ENCODE measurements at places on chromosomes 12 and 14.

DNA sequence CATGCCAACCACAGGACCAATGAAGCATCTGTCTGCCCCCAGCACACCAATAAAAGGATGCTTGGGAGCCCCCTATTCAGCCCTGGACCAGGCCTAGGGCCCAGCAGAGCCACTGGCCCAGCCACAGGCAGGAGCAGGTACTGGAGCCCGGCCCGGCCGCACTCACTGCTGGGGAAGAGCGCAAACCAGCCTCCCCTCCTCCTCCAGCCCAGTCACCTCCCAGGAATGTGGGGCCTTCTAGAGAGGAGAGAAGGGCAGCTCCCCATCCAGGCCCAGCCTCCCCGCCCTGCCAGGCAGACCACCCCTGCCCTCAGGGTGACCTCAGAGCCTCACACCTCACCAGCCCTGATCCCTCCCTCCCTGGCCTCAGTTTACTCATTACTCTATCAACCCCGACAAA, 56.2 kb downstream of the CCNK start:
- no peak for DNase-seq

- DNase-seq: no peak
These were observed 195.5 kb upstream of the TMPO start for GRCh38 chr12:98319716-98320425.

- no peak for DNase-seq
These were observed 65.0 kb downstream of the CDK17 start for GRCh38 chr12:96335270-96335669.

GRCh38 chr12:57674691-57675090, 19.2 kb upstream of the OS9 start:
- DNase-seq: no peak

DNA sequence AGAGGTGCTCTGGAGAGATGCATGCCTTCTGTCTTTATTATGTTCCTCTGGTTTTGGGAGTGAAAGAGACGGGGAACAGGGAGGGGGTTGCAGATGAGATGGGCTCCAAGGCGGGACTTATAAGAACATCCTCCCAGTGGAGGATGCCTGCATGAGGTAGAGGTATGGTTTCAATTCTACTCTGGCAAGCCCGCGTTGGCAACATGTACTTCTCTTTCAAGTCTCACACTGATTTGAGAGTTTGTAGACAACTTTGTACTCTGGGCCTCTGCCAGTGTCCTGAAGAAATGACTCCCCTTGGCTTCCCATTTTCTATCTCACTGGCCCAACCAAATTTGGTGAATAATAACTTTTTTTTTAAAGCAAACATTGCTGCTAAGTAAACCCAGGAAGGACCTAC, 121.3 kb downstream of the C12orf75 start:
- DNase-seq: no peak

DNA sequence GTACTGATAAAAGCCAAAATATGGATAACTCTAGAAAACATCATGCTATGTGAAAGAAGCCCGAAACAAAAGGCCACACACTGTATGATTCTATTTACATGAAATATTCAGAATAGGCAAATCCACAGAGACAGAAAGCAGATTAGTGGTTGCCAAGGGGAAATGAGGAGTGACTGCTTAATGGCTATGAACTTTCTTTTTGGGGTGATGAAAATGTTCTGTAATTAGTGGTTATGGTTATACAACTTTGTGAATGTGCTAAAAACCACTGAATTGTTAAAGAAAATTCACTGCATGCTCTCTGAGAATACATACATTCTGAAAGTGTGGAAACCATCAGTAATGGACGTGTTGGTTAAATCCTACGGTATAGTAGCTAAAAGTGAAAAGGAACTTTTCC, 39.9 kb upstream of the STON2 start:
- no peak for DNase-seq

Measured in GM10248 (cell line).